Activated T-helper 1 cell treated with anti-CD3 and anti-CD28 coated beads, Interleukin-2, amount 50 U/mL, for 16 hours (primary cell): ENCODE measurements at places on chromosomes 4 and X.

- DNase-seq: no peak
Measured at GRCh38 chr4:154868414-154869194, 87.5 kb downstream of the RBM46 start.

DNA sequence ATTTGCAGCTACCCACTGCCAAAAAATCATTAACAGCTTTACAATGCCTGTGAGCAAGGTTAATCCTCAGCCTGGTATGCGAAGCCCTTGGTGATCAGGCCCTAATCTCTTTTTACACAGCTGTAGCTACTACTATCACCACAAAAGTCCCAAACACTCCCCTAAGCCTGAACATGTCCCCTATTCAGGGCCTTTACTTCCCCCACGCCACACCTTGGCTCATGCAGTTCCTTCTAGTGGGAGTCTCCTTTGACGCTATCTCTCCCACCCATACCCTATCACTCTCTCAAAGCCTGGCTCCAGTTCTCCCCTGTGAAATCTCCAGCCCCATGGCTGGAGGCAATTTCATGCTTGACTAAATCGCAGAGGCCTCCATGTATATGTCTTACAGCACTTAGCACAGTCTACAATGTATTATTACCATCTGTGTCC lies 90.6 kb upstream of the CBR4 start:
- no peak for DNase-seq

DNA sequence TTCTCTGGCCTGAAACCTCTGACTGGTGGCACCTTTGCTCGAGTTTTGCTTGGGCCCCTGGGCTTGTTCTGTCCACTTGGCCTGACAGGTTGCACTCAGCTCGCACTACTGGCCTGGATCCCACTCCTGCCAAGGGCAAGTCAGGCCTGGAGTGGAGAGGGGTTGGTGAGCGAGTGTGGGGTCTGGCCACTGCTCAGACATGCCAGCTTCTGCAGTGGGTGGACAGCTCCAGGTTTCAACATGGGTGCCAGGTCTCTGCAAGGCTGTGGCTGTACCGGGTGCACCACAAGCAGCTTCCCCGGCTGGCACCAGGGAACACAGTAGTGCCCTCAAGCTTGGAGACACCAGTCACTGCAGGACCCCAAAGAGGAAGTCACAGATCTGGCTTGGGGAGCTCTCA lies 91.6 kb upstream of the CXorf51A start:
- no peak for DNase-seq

- no peak for DNase-seq
Measured at GRCh38 chrX:128616933-128617332, 564.7 kb upstream of the ACTRT1 start.
